ENCODE measurements at places on chromosomes 3 and 15. TPM values are rescaled to one million over a fixed set of nuclear protein-coding genes. Genes with fewer than 3 reads are reported as not detected.

GRCh38 chr3:134328846-134329245 lies 45.4 kb downstream of the AMOTL2 start:
- no peak overlapping the region for H3K4me3 ChIP-seq
- H3K27ac ChIP-seq, result peak overlapping the region; percentile 30
- H3K27me3 ChIP-seq, result no peaks in the 10 kb centered on the region
- DNase-seq, result no peak
- peaks cover 70% of the 10 kb centered on the region for H3K4me1 ChIP-seq
- H3K36me3 ChIP-seq, result no peaks in the 10 kb centered on the region

GRCh38 chr3:52385157-52385556 lies 59.7 kb downstream of the SEMA3G start:
- no peak overlapping the region for H3K4me3 ChIP-seq
- DNase-seq, result no peak
- H3K27me3 ChIP-seq, result no peaks in the 10 kb centered on the region
- H3K27ac ChIP-seq, result no peak overlapping the region
- H3K36me3 ChIP-seq, result no peaks in the 10 kb centered on the region

The RLBP1 gene
- not detected for total RNA-seq

DNA sequence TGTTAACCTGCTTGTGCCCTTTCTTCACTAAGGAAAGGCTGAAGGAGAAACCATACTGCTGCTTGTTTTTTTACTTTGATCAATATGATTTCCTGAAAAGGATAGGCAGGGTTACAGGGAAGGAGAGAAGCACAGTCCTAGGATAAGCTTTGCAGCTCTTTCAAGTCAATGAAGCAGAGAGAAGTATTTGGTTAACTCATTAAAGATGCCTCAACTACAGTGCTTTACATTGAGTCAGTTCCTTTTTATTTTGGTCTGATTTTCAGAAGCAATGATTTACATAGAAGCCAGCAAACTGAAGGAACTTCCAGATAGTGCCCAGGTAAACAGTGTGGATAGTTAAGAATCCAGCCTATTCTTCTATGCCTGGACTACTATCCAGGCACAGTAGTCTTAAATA lies 64.8 kb downstream of the ARIH1 start:
- H3K27ac ChIP-seq, result no peak overlapping the region
- H3K4me3 ChIP-seq, result no peak overlapping the region
- DNase-seq, result no peak
- no peaks in the 10 kb centered on the region for H3K4me1 ChIP-seq
- H3K27me3 ChIP-seq, result no peaks in the 10 kb centered on the region

DNA sequence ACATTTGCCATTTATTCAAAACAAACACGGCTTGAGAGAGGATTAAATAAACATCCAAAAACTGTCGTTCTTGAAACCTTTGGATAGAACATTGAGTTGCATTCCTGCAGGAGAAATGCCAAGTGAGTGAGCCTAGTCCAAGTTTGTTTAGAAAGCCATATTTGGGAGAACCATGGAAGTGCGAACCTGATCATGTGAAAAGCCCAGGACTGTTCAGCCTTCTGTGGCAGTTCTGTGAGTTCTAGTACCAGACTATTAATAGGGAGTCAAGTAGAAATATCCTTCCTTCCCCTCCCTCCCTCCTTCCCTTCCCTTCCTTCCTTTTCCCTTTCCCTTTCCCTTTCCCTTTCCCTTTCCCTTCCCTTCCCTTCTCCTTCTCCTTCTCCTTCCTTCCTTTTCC lies 470.4 kb downstream of the LPP start:
- peaks cover 8% of the 10 kb centered on the region for H3K4me1 ChIP-seq
- no peak overlapping the region for H3K4me3 ChIP-seq
- peak overlapping the region; percentile 32 for H3K27ac ChIP-seq
- no peak for DNase-seq

The C3orf80 gene
- 1.3 TPM for total RNA-seq

The GBE1 gene
- 29.2 TPM for total RNA-seq
